Ovary (tissue), 10 donors: ENCODE measurements at places on chromosomes 6 and 20. TPM values are rescaled to one million over a fixed set of nuclear protein-coding genes. Genes with fewer than 3 reads are reported as not detected.

Gene KCNK17
- not detected for total RNA-seq

Gene SDCBP2
- 3.0 TPM for total RNA-seq

Gene KCNK5
- total RNA-seq, result 5.6 TPM

Gene NKAIN4
- total RNA-seq, result 0.18 TPM

Gene HLA-G
- not detected for total RNA-seq

Gene MYMX
- not detected for total RNA-seq

Gene RAD21L1
- not detected for total RNA-seq

Gene PSORS1C1
- total RNA-seq, result 0.48 TPM

Gene PLEKHG1
- 6.3 TPM for total RNA-seq

Gene ADGB
- total RNA-seq, result 0.64 TPM

Gene FOXA2
- 0.52 TPM for total RNA-seq

DNA sequence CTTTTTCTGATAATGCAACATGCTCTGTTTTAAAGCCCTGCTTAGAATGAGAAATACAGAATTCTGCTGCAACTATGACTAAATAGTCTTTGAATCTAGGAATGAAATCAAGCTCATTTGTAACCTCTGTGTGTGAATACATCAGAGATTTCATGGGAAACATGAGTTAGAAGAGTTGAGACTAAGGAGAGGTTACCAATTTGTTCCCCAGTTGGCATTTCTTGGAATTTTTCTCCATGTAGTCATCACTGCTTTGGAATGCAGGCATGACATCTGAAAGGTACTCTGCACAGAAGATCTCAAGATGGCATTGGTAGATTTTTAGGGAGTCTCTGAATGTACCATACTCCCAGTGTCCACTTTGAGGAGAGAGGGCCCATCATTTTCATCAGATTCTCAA, 237.2 kb downstream of the TFAP2A start:
- H3K27ac ChIP-seq, result no peak overlapping the region

DNA sequence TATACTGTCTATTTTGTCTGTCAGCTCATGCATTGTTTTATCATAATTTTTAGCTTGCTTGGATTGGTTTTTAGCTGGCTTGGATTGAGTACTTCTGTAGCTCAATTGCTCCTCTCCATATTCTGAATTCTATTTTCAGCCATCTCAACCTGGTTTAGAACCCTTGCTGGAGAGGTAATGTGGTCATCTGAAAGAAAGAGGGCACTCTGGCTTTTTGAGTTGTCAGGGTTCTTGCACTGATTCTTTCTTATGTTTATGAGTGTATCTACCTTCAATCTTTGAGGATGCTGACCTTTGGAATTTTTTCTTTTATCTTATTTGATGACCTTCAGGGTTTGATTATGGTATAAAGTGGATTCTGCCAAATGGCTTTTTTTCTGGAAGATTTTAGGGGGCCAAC, 632.7 kb upstream of the ID4 start:
- H3K36me3 ChIP-seq, result no peaks in the 10 kb centered on the region
- H3K27ac ChIP-seq, result no peak overlapping the region
- no peaks in the 10 kb centered on the region for H3K4me1 ChIP-seq
- no peak for DNase-seq

GRCh38 chr6:49564552-49564951, 14.1 kb downstream of the C6orf141 start:
- H3K36me3 ChIP-seq, result no peaks in the 10 kb centered on the region
- no peaks in the 10 kb centered on the region for H3K27me3 ChIP-seq
- H3K27ac ChIP-seq, result no peak overlapping the region
- no peaks in the 10 kb centered on the region for H3K4me1 ChIP-seq
- no peak for DNase-seq

DNA sequence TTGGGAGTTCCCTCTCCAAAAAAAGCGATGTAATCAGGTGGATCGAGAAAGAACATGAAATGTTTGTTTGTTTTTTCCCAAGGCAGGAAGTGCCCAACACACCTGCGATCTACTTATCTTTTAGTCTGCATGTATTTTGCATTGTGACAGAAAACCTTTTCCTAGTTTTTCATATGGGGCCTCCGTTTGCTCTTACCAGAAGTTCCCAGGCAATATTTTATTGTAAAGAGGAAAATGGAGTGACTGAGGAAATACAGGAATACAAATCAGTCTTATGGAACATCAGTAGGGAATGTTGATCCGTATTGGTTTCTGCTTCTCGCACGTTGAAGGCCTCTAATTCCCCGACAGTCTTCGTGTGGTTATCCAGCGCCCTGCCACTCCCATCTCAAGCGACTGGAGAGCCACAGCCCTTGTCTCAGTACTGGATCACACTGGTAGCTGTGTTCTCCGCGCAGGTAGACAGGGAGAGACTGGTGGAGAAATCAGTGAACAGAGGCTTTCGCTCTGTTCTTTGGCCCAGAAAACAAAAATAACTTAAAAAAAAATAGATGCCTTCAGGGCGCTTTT, 107.4 kb downstream of the TRIM27 start:
- H3K27me3 ChIP-seq, result peaks cover 3% of the 10 kb centered on the region
- no peak overlapping the region for H3K4me3 ChIP-seq
- no peaks in the 10 kb centered on the region for H3K4me1 ChIP-seq
- no peak for DNase-seq
- no peak overlapping the region for H3K27ac ChIP-seq

- H3K36me3 ChIP-seq, result no peaks in the 10 kb centered on the region
- H3K4me1 ChIP-seq, result peaks cover 12% of the 10 kb centered on the region
- no peak for DNase-seq
- H3K27ac ChIP-seq, result no peak overlapping the region
These were observed 539 bp downstream of the CDYL start for GRCh38 chr6:4776493-4777393.

DNA sequence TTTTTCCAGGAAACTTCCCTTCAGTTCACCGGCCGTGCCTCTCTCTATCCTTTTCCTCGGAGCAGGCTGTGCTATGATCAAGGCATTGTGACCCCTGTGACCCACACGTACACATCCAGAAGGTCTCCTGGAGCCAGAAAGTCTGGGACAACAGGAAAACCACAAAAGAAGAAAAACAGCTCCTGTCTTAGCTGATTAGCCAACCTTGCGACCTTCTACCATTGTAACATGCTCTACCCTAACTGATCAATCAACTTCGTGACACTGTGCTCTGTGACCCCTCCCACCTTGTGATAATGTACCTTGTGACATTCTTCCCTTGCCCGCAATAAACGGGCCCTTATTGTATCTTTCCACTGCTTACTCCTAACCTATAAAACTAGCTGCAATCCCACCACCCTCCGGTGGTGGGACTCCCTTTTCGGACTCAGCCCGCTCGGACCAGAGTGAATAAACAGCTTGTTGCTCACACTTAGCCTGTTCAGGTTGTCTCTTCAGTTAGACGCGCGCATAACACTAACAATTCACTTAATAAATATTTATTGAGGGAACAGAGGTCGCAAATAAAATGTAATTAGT, 24.2 kb downstream of the ZNF311 start:
- H3K4me3 ChIP-seq, result peak overlapping the region; percentile 69
- no peak overlapping the region for H3K27ac ChIP-seq
- H3K4me1 ChIP-seq, result peaks cover 3% of the 10 kb centered on the region
- H3K27me3 ChIP-seq, result no peaks in the 10 kb centered on the region
- DNase-seq, result peak; percentile 70
- H3K36me3 ChIP-seq, result no peaks in the 10 kb centered on the region

- no peaks in the 10 kb centered on the region for H3K36me3 ChIP-seq
- no peak for DNase-seq
- no peak overlapping the region for H3K4me3 ChIP-seq
- H3K27me3 ChIP-seq, result no peaks in the 10 kb centered on the region
- H3K4me1 ChIP-seq, result no peaks in the 10 kb centered on the region
These were observed 295.9 kb upstream of the FERMT1 start for GRCh38 chr20:6418732-6419131.

DNA sequence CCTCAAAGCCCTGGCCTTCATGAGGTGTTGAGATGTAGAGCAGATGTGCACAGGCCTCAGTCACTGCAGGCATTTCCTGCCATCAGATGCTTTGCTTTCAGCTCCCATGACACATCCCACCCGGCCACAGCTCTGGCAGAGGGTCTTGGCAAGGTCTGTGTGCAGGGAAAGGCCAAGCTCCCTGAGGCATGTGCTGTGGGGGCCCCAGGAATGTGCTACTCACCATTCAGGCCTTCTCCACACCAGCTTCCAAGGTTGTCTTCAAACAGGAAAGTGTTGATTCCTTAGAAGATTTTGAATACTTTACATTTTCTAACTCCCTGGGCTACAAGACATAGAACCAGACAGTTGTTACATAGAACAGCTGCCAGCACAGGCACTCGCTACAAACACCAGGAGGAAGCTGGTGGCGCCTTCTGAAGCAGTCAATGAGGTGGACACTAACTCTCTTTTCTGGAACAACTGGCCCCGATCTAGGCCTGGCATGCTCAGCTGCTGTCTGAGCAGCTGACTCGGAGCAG, 27.8 kb downstream of the CASS4 start:
- H3K4me3 ChIP-seq, result no peak overlapping the region
- DNase-seq, result peak; percentile 34
- H3K4me1 ChIP-seq, result peaks cover 13% of the 10 kb centered on the region
- H3K27me3 ChIP-seq, result no peaks in the 10 kb centered on the region
- no peaks in the 10 kb centered on the region for H3K36me3 ChIP-seq

DNA sequence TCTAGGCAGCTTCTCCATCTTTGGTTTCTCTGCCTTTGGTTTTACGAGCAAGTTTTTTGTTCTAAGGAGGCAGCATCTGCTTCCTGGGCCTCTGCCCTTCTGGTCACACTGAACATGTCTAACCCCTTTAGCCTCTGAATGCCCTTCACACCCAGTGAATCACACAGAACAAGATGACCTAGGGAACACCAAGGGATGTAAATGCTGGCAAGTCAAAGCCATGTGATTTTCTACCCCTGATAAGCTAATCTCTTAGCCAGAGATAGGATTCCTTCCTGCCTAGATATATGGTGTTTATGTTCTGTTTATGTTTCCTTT, 7.2 kb upstream of the BPIFB6 start:
- no peak overlapping the region for H3K4me3 ChIP-seq
- H3K27ac ChIP-seq, result no peak overlapping the region
- no peak for DNase-seq

- no peak overlapping the region for H3K27ac ChIP-seq
- no peak overlapping the region for H3K4me3 ChIP-seq
- H3K27me3 ChIP-seq, result no peaks in the 10 kb centered on the region
- H3K4me1 ChIP-seq, result no peaks in the 10 kb centered on the region
These were observed 464.8 kb upstream of the CDH4 start for GRCh38 chr20:60787276-60787675.

- no peaks in the 10 kb centered on the region for H3K4me1 ChIP-seq
- no peaks in the 10 kb centered on the region for H3K36me3 ChIP-seq
- no peak overlapping the region for H3K4me3 ChIP-seq
- H3K27ac ChIP-seq, result no peak overlapping the region
- H3K27me3 ChIP-seq, result no peaks in the 10 kb centered on the region
These were observed 14.8 kb upstream of the TMEM244 start for GRCh38 chr6:129875610-129876520.

DNA sequence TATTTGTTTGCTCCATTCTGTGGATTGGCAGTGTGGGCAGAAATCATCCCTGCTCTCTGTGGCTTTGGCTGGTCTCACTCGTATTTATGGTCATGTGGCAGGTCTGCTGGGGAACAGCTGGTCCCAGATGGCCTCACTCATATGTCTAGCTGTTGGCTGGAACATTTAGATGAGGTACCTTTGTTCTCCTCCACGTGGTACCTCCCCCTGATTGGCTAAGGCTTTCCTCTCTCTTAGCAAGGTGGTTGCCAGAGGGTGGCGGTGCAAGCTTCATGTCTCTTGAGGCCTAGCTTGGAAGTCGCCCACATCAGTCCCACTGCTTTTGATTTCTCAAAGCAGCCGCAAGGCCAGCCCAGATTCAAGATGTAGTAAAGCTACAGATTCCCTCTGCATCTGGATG, 348.5 kb upstream of the BTBD3 start:
- H3K4me1 ChIP-seq, result no peaks in the 10 kb centered on the region
- no peaks in the 10 kb centered on the region for H3K27me3 ChIP-seq
- no peak overlapping the region for H3K27ac ChIP-seq
- DNase-seq, result no peak

- H3K36me3 ChIP-seq, result no peaks in the 10 kb centered on the region
- no peak overlapping the region for H3K27ac ChIP-seq
- H3K4me1 ChIP-seq, result no peaks in the 10 kb centered on the region
- H3K27me3 ChIP-seq, result no peaks in the 10 kb centered on the region
These were observed 175.4 kb downstream of the UTRN start for GRCh38 chr6:144460327-144461095.

DNA sequence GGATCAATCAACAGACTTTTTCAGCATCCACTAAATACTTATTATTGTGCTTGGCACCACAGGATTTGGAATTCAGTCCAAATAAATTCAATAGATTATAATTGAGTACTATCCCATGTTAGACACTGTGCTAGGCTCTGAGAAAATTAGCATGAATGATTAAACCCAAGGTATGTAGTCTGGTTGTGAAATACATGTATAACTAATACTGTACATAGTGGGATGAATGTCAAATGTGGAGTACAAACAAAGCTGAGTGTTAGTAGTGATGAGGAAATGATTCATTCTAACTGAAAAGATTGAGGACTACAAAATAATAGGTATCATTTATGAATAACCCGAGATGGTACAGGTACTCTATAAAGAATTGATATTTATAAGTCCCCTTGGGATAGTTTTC, 111.9 kb upstream of the FLRT3 start:
- no peak overlapping the region for H3K27ac ChIP-seq
- no peaks in the 10 kb centered on the region for H3K36me3 ChIP-seq
- H3K4me3 ChIP-seq, result no peak overlapping the region

- H3K36me3 ChIP-seq, result no peaks in the 10 kb centered on the region
- no peaks in the 10 kb centered on the region for H3K4me1 ChIP-seq
- H3K27me3 ChIP-seq, result no peaks in the 10 kb centered on the region
- no peak overlapping the region for H3K4me3 ChIP-seq
These were observed 36.8 kb downstream of the PPP1R3G start for GRCh38 chr6:5121956-5122355.

GRCh38 chr6:110828396-110828795, 13.1 kb upstream of the CDK19 start:
- H3K4me1 ChIP-seq, result no peaks in the 10 kb centered on the region
- H3K4me3 ChIP-seq, result no peak overlapping the region
- DNase-seq, result no peak
- no peaks in the 10 kb centered on the region for H3K27me3 ChIP-seq

GRCh38 chr6:139425780-139426179, 51.3 kb upstream of the CITED2 start:
- no peak for DNase-seq
- H3K27me3 ChIP-seq, result no peaks in the 10 kb centered on the region
- H3K4me3 ChIP-seq, result no peak overlapping the region
- no peaks in the 10 kb centered on the region for H3K4me1 ChIP-seq
- no peaks in the 10 kb centered on the region for H3K36me3 ChIP-seq

- H3K36me3 ChIP-seq, result no peaks in the 10 kb centered on the region
- peaks cover 4% of the 10 kb centered on the region for H3K4me1 ChIP-seq
- H3K4me3 ChIP-seq, result no peak overlapping the region
- H3K27ac ChIP-seq, result no peak overlapping the region
- no peak for DNase-seq
- H3K27me3 ChIP-seq, result no peaks in the 10 kb centered on the region
These were observed 51.9 kb upstream of the MRPS10 start for GRCh38 chr6:42269553-42269952.
